ENCODE measurements at places on chromosomes 2 and 18.

GRCh38 chr2:165162466-165162865 is 41.4 kb downstream of the SCN3A start:
- DNase-seq: no peak

DNA sequence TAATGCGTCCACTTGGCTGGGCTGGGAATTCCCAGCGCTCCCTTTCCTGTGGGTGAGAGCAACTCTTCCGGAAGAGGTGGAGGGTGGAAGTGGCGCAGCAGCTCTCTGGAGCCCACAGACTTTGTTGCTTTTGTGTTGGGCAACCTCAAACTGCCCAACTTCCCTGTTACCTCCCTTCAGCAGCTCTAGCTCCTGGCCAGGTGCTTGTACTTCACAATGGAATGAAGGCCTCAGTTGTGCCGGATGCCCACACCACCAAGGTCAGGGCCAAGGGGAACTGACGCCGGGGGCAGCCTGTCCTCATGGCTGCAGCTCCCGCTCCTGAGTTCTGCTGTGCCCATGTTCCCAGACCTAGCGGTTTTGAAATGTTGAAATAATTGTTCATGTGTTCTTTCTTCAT is 322.9 kb downstream of the GALR1 start:
- no peak for DNase-seq

DNA sequence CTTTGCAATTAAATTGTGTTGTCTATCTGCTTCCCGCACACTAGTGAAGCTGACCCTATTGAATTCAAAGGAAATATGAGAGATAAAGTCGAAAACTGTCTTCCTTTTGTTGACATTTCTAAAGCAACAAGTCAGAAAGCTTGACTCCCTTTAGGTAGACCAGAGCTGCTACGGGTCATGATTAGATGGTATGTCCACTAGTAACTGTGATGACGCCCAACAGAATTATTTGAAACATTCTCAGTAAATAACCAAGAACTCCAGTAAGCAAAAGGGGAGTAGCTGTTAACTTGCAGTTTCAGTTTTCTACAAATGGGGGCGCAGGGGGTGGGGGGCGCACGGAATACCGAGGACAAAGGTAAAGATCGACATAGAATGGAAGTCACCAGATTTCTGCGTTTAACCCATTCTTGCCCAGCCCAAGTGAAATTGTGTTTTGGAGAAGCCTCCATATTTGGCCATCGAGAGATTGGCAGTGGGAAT is 56.4 kb downstream of the CRIM1 start:
- no peak for DNase-seq

- DNase-seq: no peak
Observed at GRCh38 chr2:8133913-8134472, 547.9 kb upstream of the ID2 start.

DNA sequence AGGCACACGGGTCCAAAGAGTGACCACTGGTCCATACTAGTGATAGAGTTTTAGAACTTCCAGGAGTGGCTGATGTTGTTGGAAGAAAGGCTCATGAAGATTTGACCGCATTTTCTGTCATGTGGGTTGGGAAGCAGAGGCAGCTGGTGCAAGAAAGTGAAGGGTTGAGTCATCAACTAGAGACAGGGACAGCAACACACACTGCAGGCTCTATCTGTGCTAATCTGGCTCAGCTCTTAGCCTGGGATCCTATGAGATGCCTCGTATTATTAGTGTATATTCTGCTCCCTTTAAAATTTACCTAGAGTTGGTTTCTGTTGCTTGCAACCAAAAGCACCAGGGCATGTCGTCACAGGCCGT is 2.5 kb upstream of the SH3RF3 start:
- DNase-seq: no peak
